ENCODE measurements at places on chromosomes 5 and 9.

GRCh38 chr5:148372166-148372725 is 11.5 kb upstream of the FBXO38 start:
- no peak for DNase-seq

DNA sequence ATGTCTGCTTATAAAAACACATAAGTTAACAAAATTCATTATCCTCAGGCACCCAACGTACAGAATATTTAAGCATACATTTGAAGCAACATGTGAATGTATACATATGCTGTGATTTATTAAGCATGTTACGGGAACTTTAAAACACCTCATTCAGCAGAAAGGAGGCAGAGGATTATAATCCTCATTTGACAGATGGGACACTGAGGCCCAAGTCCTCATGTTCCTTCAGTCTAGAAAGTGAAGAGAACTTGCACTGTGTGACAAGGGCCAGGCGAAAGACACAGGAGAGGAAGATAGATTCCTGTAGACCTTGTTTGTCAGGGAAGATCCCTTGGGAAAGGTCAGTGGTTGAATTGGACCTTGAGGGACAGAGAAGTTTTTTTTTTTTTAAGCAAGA is 7.6 kb upstream of the PSMD5 start:
- DNase-seq, result no peak

DNA sequence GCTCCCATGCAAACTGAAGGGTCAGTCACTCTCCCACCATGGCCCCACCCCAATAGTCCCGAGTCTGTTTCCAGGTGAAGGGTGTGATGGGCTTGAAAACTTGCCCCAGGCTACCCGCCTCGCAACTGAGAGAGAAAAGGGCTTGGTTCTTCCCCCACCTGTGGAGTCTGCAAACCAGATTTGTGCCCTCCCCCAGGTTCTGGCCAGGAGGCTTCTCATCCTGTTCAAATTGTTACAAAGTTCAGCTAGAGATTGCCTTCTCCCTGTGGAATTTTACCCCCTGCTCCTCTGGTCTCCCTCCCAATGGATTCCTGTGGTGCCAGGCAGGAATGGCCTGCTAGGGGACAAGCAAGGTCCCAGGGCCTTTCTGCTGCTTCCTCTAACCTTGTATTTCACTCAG is 93.1 kb upstream of the ACO1 start:
- DNase-seq, result no peak

DNA sequence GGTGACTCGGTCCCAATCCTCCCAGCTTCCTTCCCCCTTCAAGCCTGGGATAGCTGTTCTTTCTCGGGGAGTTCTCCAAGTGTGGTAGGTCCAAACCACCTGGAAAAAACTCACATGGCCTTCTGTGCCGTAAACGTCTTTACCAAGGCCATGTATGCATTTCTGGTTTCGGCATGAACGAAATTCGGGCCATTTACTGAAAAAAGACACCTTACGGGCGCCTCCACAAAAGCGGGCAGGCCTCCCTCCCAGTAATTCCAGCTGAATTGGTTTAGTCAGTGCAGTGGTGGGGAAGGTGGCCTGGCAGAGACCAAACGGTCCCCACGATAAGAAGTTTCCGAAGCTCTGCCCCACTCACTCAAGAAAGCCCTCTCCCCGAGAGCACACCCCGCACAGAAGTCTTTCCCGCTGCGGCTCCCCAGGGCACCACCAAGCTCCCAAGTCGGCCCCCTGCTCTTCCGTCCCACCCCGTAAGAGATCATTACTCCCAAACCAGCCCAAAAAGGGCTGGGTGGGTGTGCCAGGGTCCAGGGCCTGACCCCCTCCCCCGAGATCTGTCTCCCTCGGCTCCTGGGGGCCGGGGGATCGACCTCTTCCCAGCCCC is 86.3 kb upstream of the MELK start:
- no peak for DNase-seq

DNA sequence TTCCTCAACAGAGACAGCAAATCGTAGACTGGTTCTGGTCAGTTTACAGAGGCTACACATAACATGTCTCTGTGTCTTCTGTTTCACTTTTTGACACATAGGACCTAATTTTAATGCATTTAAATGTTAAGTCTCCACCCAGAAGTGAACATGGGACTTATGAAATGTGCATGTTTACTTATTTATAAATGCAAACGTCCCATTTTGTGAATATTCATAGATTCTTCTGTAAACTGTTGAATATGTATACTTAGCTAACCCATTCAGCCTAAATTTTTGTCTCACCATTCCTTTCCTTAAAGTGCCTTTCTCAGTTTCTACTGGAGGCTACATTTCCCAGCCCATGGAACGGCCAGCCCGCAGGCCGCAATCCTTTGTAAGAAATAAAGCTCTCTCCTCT is 137.2 kb downstream of the PLCXD3 start:
- DNase-seq, result no peak

- no peak for DNase-seq
Measured at GRCh38 chr5:90334741-90335140, 74.8 kb downstream of the CETN3 start.

DNA sequence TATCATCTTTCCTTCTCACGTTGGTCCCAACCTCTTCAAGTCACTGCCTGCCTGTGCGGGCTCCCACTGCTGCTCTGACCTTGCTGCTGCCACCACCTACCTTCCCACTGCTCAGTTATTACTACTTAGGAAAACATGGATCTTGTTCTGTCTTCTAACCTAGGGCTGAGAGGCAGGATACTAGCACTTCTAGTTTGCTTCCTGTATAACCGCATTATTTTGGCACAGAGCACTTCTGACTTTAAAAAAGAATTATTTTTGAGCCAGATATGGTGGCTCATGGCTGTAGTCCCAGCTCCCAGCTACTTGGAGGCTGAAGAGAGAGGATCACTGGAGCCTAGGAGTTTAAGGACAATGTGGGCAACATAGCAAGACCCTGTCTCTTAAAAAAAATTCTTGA is 135.4 kb upstream of the GNA14 start:
- no peak for DNase-seq

DNA sequence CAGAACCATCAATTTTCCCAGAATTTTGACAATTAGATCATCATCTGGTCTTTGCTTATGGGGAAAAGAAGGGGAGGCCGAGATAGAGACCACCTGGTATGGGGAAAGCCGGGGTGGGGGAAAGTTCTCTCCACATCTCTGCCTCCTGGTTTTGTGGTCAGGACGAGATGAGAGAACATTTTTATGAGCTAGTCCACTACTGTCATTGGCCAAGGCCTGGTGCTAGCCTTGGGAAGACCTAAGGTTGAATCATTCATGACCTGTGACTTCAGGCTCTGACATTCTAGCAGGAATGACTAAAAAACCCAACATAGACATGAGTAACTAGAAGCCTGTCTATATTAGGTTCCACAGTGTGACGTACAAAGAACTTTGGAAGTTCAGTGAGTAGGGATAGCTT is 135.2 kb downstream of the PTTG1 start:
- no peak for DNase-seq

DNA sequence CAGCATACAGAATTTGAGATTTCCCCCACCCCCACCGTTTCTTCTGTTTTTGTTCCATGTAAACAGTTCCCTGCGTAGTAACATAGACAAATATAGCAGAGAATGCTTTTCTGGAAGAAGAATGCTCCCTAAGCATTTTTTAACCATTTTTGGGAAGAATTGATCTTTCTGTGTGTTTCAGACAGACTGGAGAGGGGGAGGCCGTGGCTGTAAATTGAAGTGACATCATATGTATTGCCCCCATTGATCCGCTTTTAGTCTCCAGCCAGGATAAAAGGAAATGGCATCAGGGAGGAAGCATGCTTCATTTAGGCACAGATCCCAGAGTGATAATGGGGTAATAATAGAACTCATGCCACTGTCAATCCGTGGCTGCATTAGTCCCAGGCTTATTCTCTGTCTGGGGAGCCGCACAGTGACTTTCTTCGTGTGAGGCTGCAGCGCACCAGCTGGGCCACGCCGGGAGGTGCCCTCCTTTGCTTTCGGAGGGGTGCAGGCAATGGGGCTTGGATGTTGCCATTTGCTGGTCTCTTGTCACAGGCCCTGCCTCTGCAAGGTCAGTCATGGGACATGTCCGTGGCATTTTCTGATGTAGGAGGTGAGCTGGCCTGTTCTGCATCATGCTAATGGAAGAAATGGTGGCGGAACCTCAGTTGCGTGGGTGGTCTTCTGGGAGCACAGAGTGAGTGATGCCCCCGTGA is 261.5 kb downstream of the FANCC start:
- no peak for DNase-seq

- no peak for DNase-seq
Measured at GRCh38 chr5:121152411-121152810, 688.3 kb downstream of the PRR16 start.

GRCh38 chr5:119378075-119378700 is 22.4 kb downstream of the TNFAIP8 start:
- no peak for DNase-seq

DNA sequence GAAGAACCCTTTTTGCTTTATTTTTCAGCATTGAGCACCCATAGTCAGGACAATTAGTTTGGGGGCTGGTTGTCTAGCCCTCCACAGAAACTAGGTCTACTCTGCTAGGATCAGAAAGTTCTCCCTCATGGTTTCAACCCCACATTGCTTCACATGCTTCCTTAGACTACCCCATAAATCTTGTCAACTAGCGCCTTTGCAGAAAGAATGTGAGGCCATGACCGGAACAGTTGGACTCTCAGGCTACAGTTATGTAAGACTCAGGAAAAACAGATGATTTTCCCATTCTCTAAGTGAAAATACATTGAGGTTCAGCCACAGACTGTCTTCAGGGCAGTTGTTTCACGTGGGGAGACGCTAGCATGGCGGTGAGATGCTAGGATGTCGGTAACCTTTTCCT is 255.6 kb downstream of the NR3C1 start:
- DNase-seq, result no peak

GRCh38 chr5:81019748-81020147 is 59.6 kb downstream of the RASGRF2 start:
- no peak for DNase-seq

- DNase-seq, result no peak
Measured at GRCh38 chr5:171442287-171443042, 23.0 kb downstream of the FGF18 start.

- DNase-seq, result no peak
Measured at GRCh38 chr5:4758550-4758949, 381.6 kb upstream of the ADAMTS16 start.

- DNase-seq, result no peak
Measured at GRCh38 chr9:93270976-93271375, 87.0 kb downstream of the WNK2 start.

DNA sequence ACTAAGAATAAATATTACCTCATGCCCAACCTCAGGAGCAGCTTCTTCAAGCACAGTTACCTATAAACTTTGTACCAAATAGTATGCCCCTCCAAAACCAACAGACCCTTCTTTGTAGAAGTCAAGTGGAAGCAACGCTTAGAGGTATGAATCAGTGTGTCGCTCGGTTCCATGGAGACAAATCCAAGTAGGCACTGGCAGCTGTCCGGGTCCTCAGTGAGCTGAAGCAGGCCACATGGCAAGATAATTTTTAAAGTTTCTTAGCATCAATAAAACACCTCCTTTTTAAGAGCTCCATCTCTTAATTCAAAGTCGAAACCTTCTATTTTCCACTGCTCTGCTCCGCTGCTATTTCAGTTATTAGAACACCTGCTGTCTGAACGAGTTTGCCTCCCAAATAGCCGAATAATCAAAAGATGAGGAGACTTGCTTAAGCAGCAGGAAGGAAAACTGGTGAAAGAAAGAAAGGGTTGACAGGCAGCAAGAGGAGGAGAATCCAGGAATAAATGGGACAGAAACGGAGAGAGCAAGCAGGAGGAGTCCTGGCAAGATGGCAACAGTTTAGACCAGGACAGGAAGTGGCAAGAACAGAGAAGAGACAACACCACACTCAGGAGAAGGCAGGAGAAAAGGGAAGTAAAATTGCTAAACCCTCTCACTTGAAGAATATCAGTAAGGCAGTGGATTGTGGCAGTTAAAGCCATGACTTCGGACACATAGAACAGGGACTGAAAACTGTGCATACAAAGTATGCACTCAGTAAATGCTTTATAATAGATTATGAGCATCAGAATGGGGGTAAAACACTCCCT is 65.0 kb downstream of the PPP2R2B start:
- DNase-seq, result no peak

DNA sequence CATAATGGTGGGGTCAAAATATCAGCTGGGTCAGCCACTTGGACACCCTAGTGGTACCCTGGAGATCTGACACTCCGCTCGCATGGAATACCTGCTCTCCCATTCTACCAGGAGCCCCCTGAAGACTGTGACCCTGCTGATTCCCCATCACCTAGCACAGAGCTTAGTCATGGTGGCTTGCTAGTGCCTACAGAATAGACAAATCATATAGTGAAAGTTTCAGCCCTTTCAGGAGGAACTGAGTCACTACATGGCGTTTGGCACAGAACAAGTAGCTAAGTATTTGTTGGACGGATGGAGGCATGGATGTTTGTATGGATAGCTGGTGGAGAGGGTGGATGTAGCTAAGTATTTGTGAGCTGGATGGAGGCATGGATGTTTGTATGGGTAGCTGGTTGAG is 65.3 kb downstream of the LMX1B start:
- no peak for DNase-seq

DNA sequence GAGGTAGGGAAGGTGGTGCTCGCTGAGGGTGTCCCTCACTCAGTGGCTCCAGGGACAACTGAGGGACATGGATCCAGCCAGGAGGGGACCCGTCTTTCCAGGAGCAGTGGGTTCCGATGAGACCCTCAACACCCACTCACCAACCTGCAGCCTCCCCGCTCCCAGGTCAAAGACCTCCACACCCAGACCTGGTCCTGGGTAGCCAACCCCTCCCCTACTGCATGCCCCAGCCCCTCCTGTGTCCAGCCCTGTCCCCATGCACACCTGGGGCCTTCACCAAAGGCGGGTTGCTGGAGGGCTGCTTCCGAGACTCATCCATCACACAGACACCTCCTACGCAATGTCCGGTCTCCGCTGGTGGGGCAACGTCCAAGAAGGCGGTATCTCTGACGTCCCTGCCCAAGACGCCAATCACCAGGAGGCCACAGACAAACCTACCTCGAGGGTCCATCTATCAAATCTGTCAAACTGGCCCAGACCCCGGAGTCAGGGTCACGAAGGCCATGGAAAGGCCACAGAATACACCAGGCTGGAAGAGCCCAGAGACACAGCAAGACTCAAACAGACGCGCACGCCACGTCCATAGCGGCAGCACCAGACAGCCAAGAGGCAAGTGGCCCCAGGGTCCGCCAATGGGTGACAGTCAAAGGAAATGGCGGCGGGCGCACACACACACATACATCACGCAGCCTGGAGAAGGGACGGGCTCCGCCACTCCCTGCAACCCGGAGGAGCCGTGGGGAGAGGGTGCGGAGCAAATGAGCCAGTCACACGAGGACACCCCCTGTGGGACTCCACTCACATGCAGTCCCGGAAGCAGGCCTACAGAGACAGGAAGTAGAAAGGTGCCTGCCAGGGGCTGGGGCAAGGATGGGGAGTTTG is 10.8 kb downstream of the NACC2 start:
- DNase-seq, result no peak

GRCh38 chr9:107513464-107514100 is 24.0 kb upstream of the KLF4 start:
- no peak for DNase-seq

DNA sequence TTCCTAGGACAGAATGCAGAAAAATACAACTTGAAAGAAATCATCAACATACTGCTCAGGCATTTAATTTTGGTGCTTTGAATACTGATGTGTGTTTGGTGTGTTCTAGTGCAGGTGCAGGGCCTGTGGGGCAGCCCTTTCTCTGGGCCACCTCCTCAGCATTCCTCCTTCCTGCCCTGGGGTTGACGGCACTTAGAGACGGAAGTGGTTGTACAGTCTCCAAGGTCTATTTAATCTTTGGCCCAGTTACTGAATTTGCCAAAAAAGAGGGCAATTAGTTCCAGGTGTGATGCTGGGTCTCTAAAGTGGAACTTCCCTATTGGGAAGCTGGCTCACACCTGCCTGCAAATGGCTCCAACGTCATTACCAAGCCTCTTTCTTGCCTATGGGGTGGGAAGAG is 269.0 kb downstream of the SH3GL2 start:
- DNase-seq, result no peak

- no peak for DNase-seq
Measured at GRCh38 chr9:133379153-133380086, 3.3 kb downstream of the STKLD1 start.
